Inflammatory macrophage treated with lipopolysaccharide for 1 hour (primary cell): ENCODE measurements at places on chromosomes 4 and X.

GRCh38 chrX:31551913-31552312 lies 480.1 kb upstream of the FTHL17 start:
- DNase-seq: no peak

DNA sequence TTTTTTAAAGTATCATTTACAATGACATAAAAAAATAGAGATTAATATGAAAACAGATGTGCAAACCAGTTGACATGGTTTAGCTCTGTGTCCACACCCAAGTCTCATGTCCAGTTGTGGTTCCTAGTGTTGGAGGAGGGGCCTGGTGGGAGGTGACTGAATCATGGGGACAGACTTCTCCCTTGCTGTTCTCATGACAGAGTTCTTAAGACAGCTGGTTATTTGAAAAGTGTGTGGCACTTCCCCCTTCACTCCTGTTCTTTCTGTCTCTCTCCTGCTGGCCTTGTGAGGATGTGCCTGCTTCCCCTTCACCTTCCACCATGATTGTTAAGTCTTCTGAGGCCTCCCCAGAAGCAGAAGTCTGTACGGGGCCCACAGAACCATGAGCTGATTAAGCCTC lies 23.8 kb downstream of the CNOT6L start:
- DNase-seq: no peak

DNA sequence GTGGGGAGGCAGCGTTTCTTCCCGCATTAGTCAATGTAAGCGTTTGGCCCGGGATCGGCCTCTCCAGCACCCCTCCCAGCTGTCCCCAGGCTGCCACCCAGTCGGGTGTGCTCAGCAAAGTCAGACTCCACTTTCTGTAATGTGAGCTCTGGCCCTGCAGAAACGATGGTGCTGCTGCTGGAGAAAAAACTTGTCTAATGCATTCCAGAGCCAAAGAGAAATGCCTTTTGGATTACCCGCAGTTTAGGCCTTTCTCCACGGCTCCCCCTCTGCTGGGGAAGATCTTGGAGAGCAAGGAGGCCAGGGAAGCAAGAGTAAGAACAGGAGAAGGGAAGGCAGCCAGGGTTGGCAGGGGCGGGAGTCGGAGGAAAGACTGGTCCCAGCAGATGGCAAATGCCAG lies 55.2 kb downstream of the ELF4 start:
- DNase-seq: no peak

DNA sequence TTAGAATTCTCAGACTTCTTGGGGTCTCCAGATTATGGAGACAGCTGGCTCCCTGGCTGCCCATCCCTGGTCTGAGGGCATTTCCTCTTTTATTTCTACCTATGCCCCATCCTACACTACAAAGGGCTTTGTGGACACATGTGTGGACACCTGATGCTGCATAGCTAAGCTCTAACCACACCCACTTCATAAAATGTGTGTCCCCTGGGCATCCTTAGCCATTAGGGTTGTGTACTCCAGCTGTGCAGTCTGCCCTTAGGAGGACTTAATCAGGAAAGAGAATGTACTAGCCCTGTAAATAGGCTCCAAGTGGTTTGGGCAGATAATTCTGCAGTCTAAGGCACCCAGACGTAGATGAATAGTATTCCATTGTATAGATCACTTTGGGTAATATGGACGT lies 47.0 kb downstream of the COQ2 start:
- no peak for DNase-seq

DNA sequence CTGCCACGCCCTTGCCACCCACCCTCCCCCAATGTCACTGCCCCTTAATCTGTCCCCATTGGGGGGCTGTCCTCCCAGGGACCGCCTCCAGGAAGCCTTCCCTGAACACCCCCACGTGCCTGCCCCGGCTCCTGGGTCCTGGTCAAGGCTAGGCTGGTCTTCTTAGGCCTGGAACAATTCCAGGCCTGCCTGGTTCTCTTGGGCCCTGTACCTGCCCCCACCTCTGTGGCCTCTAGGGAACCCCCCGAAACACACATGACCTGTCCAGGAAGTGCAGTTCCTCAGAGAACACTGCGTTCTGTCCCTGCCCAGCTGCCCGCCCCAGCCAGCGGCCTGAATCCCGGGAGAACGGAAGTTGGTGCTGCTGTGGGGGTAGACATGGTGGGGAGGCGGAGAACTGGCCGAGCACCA lies 5.1 kb downstream of the MXD4 start:
- no peak for DNase-seq

DNA sequence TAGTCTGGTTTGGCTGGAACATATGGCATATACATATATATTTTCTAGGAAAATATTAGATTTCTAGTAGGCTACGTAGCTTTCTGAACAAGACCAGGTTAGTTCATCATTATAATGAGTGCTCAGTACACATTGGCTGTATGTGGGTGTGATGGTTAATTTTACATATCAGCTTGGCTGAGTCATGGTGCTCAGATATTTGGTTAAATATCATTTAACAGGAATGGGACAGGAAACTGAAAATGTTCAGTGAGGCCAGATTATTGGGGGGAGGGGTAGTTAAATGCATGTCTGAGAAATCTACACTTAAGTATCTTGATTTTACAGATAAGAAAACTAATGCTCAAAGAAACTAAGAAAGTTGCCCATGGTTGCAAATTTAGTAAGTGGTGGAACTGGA lies 160.1 kb downstream of the RBMX2 start:
- no peak for DNase-seq
